ENCODE measurements at places on chromosomes 11 and 22.

DNA sequence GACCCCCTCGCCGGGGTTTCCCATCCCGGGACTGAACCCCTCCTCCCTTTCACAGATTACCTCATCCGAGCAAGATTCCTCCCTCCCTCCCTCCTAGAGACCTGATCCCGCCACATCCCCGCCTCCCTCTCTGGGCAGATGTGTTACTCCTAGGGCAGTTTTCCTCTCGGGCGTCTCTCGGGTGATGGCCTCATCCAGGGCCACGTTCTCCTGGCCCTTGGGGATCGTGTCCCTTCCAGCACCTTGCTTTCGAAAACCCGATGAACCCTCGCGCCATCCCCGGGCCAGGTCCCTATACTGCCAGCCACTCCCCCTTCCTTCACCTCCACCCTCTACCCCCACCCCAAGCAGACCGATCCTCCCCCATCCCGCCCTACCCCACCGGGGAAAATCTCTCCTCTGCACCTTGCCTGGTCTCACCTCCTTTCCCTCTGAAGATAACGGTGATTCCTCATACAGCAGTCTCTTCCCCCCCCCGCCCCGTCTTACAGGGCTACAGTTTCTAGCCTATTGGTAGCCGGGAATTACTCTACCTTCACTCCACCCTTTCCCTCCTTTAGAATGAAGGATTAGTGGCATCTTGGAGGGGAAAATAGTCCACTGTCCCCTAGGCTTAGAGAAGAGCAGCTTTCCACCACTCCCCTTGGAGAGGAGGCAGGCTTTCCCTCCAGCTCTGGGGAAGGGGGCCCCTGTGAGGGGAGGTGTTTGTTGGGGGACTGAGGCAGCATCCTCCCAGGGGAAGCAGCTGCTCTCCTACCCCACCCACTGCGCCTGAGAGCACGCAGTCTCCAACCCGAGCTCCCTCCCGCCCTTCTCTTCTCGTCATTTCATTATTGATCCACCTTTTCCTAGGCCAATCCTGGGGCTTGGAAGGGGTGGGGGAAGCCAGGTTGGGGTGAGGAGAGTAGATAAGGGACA lies 1.2 kb downstream of the KMT2A start:
- no peaks in the 10 kb centered on the region for H3K36me3 ChIP-seq
- peak overlapping the region; percentile 99 for H3K4me3 ChIP-seq
- H3K27me3 ChIP-seq, result no peaks in the 10 kb centered on the region
- H3K27ac ChIP-seq, result no peak overlapping the region
- H3K4me1 ChIP-seq, result no peaks in the 10 kb centered on the region
- DNase-seq, result no peak

GRCh38 chr22:41198027-41198580 lies 7.0 kb upstream of the L3MBTL2 start:
- no peaks in the 10 kb centered on the region for H3K36me3 ChIP-seq
- no peaks in the 10 kb centered on the region for H3K27me3 ChIP-seq
- no peak for DNase-seq
- H3K4me3 ChIP-seq, result no peak overlapping the region

GRCh38 chr11:111259896-111260295 lies 14.4 kb downstream of the POU2AF2 start:
- H3K27ac ChIP-seq, result no peak overlapping the region
- H3K27me3 ChIP-seq, result no peaks in the 10 kb centered on the region
- DNase-seq, result no peak
- H3K4me3 ChIP-seq, result no peak overlapping the region
- H3K36me3 ChIP-seq, result no peaks in the 10 kb centered on the region
- no peaks in the 10 kb centered on the region for H3K4me1 ChIP-seq

- H3K27ac ChIP-seq, result no peak overlapping the region
- DNase-seq, result no peak
- no peaks in the 10 kb centered on the region for H3K27me3 ChIP-seq
- H3K4me1 ChIP-seq, result no peaks in the 10 kb centered on the region
These were observed 189.3 kb downstream of the DBX1 start for GRCh38 chr11:19970944-19971343.

GRCh38 chr22:39908136-39908535 lies 7.3 kb downstream of the GRAP2 start:
- DNase-seq, result no peak
- H3K4me1 ChIP-seq, result no peaks in the 10 kb centered on the region
- no peaks in the 10 kb centered on the region for H3K27me3 ChIP-seq
- H3K36me3 ChIP-seq, result no peaks in the 10 kb centered on the region
- no peak overlapping the region for H3K4me3 ChIP-seq

DNA sequence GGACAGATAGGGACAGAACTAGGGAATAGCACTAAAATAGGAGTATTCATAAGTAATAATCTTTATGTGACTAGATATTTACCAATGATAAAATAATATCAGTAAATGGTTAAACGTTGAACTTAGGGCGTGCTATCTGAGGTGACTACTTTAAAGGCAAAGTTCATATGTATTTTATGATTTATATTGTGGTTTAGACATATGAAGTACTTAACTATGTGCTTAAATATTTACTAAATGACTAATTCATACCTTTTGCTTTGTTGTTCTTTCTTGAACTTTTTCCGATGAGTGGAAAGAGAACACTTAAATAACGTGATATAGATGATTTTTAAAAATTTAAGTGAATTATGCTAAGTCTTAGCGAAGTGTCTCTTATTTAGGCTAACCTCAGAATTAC lies 14.7 kb downstream of the LUZP2 start:
- no peaks in the 10 kb centered on the region for H3K4me1 ChIP-seq
- no peak for DNase-seq
- H3K36me3 ChIP-seq, result no peaks in the 10 kb centered on the region
- H3K27me3 ChIP-seq, result no peaks in the 10 kb centered on the region
- no peak overlapping the region for H3K27ac ChIP-seq
- H3K4me3 ChIP-seq, result no peak overlapping the region

GRCh38 chr11:64146036-64146955 lies 19.6 kb downstream of the MACROD1 start:
- H3K27me3 ChIP-seq, result no peaks in the 10 kb centered on the region
- no peak overlapping the region for H3K4me3 ChIP-seq
- H3K4me1 ChIP-seq, result no peaks in the 10 kb centered on the region
- no peak overlapping the region for H3K27ac ChIP-seq
- no peaks in the 10 kb centered on the region for H3K36me3 ChIP-seq

- H3K4me1 ChIP-seq, result no peaks in the 10 kb centered on the region
- DNase-seq, result no peak
- no peaks in the 10 kb centered on the region for H3K36me3 ChIP-seq
- peak overlapping the region; percentile 31 for H3K4me3 ChIP-seq
- H3K27me3 ChIP-seq, result peaks cover 3% of the 10 kb centered on the region
These were observed 33.8 kb upstream of the SLC35C1 start for GRCh38 chr11:45771193-45771565.

- H3K36me3 ChIP-seq, result no peaks in the 10 kb centered on the region
- DNase-seq, result no peak
- 0 out of 2 replicates have a peak, but pooled peaks cover 2% of the 10 kb centered on the region for H3K4me1 ChIP-seq
- no peak overlapping the region for H3K4me3 ChIP-seq
These were observed 83.2 kb downstream of the ZNF280B start for GRCh38 chr22:22425356-22425755.

DNA sequence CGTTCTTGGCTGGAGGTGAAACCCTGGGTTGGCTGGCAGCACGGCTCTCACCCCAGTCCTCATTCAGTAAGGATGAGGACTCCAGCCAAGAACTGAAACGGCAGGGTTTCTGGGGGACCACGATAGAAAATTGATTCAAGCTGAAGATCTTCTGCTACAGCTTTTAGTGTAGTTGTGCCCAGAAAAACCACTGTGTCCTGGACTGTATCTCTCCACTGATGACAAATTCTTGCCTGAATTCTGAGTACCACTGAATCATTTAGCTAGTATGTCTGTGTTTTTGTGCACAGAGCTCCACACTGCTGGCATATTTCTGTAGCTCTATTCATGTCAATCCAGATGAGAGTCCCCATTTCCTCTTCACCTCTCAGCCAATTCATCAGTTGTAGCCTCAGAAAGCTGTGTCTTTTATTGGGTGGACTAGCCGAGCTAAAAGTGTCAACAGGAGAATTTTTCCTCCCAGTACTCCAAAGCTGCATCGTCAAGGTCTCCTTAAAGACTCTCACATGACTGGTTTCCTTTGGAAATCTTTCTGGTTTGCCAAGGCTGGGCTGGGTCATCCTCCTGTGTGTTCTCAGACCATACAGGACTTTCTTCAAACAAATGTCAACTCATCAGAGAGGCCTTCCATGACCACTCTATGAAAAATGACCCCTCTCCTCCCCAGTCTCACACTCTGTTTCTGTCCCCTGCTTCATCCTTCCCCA lies 144.6 kb downstream of the LDLRAD3 start:
- no peak overlapping the region for H3K4me3 ChIP-seq
- no peak overlapping the region for H3K27ac ChIP-seq
- no peaks in the 10 kb centered on the region for H3K36me3 ChIP-seq
- no peak for DNase-seq
- peaks cover 6% of the 10 kb centered on the region for H3K4me1 ChIP-seq

GRCh38 chr11:121443688-121444275 lies 8.3 kb upstream of the SORL1 start:
- no peak overlapping the region for H3K4me3 ChIP-seq
- H3K27ac ChIP-seq, result no peak overlapping the region
- no peaks in the 10 kb centered on the region for H3K27me3 ChIP-seq
- DNase-seq, result no peak
- no peaks in the 10 kb centered on the region for H3K4me1 ChIP-seq

DNA sequence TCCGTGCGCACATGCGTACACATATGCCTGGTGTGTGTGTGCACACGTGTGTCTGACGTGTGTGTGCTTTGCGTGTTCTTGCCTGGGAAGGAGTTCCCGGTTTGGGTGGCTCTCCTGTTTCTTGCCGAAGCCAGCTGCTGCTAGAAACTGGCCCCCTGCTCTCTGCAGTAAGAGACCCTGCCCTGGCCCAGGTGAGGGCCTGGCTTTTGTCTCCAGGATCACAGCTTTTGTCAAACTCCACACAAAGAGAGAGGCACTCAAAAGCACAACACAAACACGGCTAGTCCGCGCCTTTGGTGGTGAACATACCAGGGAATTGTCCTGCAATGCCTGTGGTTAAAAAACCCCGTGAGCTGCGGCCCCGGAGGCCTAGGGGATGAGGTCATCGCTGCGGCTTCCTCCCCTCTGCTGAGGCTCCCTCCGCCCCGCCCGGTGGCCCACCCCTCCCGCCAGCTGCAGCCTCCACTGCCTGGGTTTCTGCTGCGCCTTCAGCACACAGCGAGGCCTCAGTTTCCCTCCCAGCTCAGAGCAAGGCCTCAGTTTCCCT lies 88.9 kb downstream of the KCNQ1 start:
- no peaks in the 10 kb centered on the region for H3K36me3 ChIP-seq
- no peak overlapping the region for H3K4me3 ChIP-seq
- DNase-seq, result peak; percentile 35
- H3K4me1 ChIP-seq, result peaks cover 9% of the 10 kb centered on the region
- no peak overlapping the region for H3K27ac ChIP-seq

GRCh38 chr11:110087812-110088534 lies 5.2 kb upstream of the ZC3H12C start:
- DNase-seq, result no peak
- H3K4me3 ChIP-seq, result no peak overlapping the region
- H3K36me3 ChIP-seq, result no peaks in the 10 kb centered on the region
- H3K4me1 ChIP-seq, result no peaks in the 10 kb centered on the region
- peaks cover 3% of the 10 kb centered on the region for H3K27me3 ChIP-seq
- no peak overlapping the region for H3K27ac ChIP-seq

DNA sequence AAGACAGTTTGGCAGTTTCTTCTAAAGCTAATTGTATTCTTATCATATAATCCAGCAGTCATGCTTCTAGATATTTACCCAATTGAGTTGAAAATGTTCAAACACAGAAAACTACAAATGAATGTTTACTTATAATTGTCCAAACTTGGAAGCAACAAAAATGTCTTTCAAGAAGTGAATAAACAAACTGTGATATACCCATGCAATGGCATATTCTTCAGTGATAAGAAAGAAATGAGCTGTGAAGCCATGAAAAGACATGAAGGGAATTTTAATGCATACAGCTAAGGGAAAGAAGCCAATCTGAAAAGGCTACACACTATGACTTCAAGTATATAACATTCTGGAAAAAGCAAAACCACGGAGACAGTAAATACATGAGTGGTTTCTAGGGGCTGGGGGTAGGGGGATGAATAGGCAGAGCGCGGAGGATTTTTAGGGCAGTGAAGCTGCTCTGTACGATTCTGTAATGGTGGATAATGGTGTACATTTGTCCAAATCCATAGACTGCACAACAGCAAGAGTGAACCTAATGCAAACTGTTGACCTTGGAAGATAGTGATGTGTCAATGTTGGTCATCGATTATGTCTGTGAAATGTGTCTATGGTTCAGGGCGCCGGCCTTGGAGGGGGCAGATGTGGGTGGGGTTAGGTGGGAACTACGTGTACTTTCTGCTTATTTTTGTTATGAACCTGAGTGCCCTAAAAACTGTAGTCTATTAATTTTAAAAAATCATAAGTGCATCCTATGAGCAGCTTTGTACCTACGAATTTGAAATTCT lies 424.9 kb downstream of the TBC1D22A start:
- DNase-seq, result no peak
- H3K27ac ChIP-seq, result no peak overlapping the region
- H3K27me3 ChIP-seq, result no peaks in the 10 kb centered on the region
- H3K4me1 ChIP-seq, result no peaks in the 10 kb centered on the region
- H3K4me3 ChIP-seq, result no peak overlapping the region

DNA sequence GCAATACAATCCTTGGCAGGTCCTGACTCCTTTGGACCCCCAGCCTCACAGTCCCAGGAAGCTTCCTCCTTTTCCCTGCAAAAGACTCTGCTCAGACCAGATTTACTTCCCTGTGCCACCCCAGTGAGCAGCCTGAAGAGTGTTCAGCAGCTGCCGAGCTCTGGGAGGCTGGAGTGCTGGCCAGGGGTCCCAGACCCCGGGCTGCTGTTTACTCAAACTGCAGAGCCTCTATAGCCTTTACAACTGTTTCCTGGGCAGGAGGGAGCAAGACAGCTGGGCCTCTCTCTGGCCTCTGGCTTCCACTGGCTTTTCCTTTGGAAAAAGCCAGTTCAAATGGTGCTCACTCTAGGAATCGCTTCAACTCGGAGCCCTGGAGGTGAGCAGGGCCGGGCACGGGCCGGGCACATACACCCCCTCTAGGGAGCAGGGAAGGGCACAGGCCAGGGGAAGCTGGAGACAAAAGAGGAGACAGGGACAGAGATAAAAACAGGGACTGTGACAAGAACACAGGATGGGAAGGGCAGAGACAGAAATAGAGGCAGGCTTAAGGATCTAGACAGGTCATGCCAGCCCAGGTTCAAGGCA lies 932 bp downstream of the IRAG1 start:
- 0 out of 2 replicates have a peak, but pooled peaks cover 1% of the 10 kb centered on the region for H3K4me1 ChIP-seq
- no peaks in the 10 kb centered on the region for H3K27me3 ChIP-seq
- H3K4me3 ChIP-seq, result no peak overlapping the region
- H3K36me3 ChIP-seq, result no peaks in the 10 kb centered on the region

DNA sequence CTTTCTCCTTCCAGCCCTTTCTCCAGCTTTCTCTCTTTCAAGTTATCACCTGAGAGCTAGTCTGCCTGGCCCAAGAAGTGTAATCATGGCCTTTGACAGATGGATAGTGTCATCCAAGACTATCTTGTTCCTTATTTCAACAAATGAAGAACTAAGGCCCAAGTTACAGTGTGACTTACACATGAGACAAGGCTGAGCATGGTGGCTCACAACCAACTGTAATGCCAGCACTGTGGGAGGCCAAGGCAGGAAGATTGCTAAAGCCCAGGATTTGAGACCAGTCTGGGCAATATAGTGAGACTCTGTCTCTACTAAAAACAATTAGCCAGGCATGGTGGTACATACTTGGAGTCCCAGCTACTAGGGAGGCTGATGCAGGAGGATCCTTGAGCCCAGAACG lies 3.7 kb upstream of the RANGAP1 start:
- no peak for DNase-seq
- H3K36me3 ChIP-seq, result no peaks in the 10 kb centered on the region
- no peak overlapping the region for H3K27ac ChIP-seq
- peaks cover 5% of the 10 kb centered on the region for H3K4me1 ChIP-seq
- H3K27me3 ChIP-seq, result no peaks in the 10 kb centered on the region
- no peak overlapping the region for H3K4me3 ChIP-seq

GRCh38 chr22:49548356-49549202 lies 279.1 kb downstream of the BRD1 start:
- no peaks in the 10 kb centered on the region for H3K36me3 ChIP-seq
- no peaks in the 10 kb centered on the region for H3K27me3 ChIP-seq
- H3K4me1 ChIP-seq, result no peaks in the 10 kb centered on the region
- no peak overlapping the region for H3K27ac ChIP-seq
